ENCODE measurements at places on chromosomes 12 and 14. TPM values are rescaled to one million over a fixed set of nuclear protein-coding genes. Genes with fewer than 3 reads are reported as not detected.

CKB gene
- 29.3 TPM for total RNA-seq

OTX2 gene
- total RNA-seq, result not detected

RNASE13 gene
- not detected for total RNA-seq

SLC16A7 gene
- 38.2 TPM for total RNA-seq

LMO3 gene
- 3.6 TPM for total RNA-seq

FAM186B gene
- 2.7 TPM for total RNA-seq

GPR84 gene
- total RNA-seq, result not detected

CLEC4C gene
- total RNA-seq, result not detected

STXBP6 gene
- 2.7 TPM for total RNA-seq

STYK1 gene
- not detected for total RNA-seq

TAS2R50 gene
- 3.1 TPM for total RNA-seq

CIROP gene
- total RNA-seq, result not detected

DAAM1 gene
- total RNA-seq, result 42.9 TPM

VDR gene
- 5.0 TPM for total RNA-seq

OVCH1 gene
- total RNA-seq, result 0.27 TPM

IGF1 gene
- total RNA-seq, result 0.63 TPM

SLCO1A2 gene
- 0.09 TPM for total RNA-seq

SSTR1 gene
- total RNA-seq, result 0.63 TPM

TPPP2 gene
- not detected for total RNA-seq

MMP14 gene
- 258 TPM for total RNA-seq

ART4 gene
- total RNA-seq, result 0.36 TPM

CLEC9A gene
- not detected for total RNA-seq

CHGA gene
- not detected for total RNA-seq

SCNN1A gene
- under 0.01 TPM for total RNA-seq

TGM1 gene
- 0.36 TPM for total RNA-seq

SCN8A gene
- 17.2 TPM for total RNA-seq

NGB gene
- not detected for total RNA-seq

TBX3 gene
- total RNA-seq, result 12.8 TPM

NPFF gene
- not detected for total RNA-seq

TPH2 gene
- not detected for total RNA-seq

VSIG10 gene
- total RNA-seq, result 11.1 TPM

MIP gene
- not detected for total RNA-seq

RD3L gene
- not detected for total RNA-seq

SLC38A2 gene
- total RNA-seq, result 1,239 TPM

TMEM229B gene
- total RNA-seq, result 0.81 TPM

KLHDC1 gene
- total RNA-seq, result 12.8 TPM

TDRD9 gene
- total RNA-seq, result 0.45 TPM

TSPAN8 gene
- 15.5 TPM for total RNA-seq

ITGB7 gene
- 0.54 TPM for total RNA-seq

CCDC38 gene
- total RNA-seq, result not detected

TCL1A gene
- not detected for total RNA-seq

NKX2-1 gene
- total RNA-seq, result not detected

TXNDC16 gene
- total RNA-seq, result 9.4 TPM

NID2 gene
- 146 TPM for total RNA-seq

SRRM4 gene
- not detected for total RNA-seq

FAM222A gene
- 0.54 TPM for total RNA-seq

ACRBP gene
- 0.49 TPM for total RNA-seq

DCP1B gene
- 6.2 TPM for total RNA-seq
